Astrocyte of the cerebellum (primary cell): ENCODE measurements at places on chromosomes 3 and 15.

DNA sequence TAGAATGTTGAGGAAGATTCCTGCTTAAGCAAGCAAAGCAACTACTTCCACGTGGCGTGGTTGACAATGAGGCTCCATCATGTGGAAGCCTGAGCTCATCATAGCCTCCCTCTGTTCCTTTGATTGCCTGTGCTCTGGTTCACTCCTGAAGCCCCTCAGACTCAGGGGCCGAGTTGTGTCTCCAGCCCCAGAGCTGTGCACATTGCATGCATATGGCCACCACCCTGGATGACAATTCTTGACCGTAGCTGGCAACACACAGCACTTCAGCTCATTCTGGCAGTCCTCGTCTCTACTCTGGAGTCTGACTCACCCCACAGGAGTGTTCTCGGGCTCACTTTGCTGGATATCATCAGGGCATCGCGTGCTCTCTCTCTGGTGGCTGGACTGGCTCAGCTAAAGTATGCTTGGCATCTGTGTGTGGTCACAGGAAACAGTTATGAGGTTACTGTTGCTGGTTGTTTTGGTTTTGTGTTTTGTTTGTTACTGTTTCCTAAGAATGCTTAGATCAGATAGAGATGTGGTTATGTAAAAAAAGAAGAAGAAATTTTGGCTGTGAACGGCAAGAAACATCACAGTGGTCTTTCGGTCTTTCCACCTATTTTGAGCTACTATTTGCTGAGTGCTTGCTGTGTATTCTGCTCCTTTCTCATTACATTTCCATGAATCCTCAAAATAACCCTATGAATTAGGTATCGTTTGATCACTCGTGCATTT is 41.6 kb upstream of the MRPS22 start:
- DNase-seq: peak; percentile 99

DNA sequence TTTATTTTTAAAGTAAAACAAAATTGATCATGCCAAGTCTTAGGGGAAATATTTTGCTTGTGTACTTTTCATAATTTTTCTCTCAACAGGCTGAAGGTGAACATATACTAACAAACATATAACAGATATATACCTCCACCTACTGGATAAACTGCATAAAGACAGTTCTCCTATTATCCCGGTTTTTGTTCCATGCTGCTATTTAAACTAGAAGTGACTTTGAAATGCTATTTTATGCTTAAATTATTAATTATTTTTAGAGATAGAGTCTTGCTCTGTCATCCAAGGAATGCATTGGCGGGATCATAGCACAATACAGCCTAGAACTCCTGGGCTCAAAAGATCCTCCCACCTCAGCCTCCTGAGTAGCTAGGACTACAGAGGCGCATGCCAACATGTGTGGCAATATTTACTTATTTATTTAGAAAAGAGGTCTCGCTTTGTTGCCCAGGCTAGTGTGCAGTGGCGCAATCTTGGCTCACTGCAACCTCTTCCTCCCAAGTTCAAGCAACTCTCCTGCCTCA is 49.8 kb downstream of the ST3GAL6 start:
- DNase-seq: no peak

DNA sequence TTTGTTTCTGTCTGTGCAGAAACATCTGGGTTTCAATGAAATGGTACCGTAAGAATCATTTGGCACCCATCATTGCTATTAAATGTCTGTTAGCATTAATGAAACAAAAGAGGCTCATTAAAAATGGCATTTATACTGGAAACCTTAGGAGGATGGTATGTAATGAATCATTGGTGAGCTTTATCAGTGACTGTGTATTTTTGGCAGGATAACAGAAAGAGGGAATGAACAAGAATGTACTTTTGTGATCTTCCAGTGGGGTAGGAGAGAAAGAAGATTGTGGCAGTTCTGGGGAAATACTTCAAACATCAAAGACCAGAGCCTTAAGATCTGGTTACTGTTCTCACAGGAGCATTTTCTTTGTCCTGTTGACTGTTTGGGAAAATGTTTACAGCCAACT is 4.7 kb upstream of the DCBLD2 start:
- peak; percentile 84 for DNase-seq

DNA sequence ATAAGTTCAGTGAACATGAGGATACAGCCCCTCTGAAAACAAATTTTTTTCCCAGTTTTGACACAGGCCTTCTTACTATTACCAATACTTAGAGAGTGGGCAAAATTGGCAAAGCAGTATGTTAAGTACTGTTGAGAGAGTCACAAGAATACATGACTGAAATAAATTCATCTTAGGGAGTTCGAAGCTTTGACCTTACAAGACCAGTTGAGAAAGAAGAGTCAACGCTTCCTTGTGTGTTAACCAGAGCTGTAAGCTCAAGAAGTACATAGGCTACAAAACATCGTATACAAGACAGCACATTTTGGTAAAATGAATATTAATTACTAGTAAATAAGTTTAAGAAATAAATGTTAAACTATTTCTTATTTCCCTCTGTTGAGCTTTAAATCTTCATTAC is 164.4 kb upstream of the RORA start:
- DNase-seq: no peak

DNA sequence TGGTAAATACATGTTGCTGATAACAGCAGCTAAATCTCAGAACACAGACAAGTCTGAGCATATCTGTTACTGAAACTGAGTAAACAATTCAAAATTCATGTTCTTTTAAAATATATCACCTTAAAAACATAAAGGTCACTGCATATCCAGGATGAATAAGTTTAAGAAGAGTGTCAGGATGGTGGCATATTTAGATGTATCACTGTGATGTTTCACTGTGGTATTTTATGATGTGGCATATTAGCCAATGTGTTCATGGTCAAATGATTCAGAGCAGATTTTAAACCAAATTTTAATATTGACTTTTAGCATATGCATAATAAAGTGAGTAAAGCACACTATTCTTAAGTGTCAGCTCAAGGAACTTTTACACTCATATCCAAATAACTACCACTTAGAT is 346.4 kb upstream of the DPPA4 start:
- DNase-seq: no peak

GRCh38 chr3:149790698-149791097 is 1.7 kb downstream of the ANKUB1 start:
- no peak for DNase-seq

DNA sequence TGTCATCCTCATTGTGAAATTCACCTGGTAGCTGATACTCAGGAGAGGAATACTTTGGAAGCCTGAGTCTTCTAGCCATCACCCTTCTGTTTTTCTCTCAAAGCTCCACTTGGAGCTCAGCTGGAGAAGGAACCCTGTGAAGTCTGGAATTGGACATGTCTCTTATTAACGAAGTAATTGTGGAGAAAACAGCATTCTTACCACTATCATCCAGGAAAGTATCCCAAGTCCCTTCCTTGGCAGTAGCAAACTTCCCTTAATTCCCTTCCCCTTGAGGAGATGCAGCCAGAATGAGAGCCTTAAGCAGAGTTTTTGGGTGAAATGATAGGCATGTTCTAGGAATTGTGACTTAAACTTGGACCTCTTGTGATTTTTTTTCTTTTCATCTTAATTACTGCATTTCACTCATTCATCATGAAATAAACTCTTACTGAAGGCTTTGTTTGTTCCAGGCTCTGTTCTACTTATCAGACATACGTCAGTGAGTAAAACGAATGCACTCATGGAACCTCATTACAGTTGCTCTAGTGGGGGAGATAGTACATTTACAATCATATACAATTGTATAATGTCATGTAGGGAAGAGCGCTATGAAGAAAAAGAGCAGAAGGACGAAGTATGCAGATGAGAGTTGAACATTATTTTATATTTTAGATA is 30.5 kb upstream of the TCF12 start:
- DNase-seq: no peak

DNA sequence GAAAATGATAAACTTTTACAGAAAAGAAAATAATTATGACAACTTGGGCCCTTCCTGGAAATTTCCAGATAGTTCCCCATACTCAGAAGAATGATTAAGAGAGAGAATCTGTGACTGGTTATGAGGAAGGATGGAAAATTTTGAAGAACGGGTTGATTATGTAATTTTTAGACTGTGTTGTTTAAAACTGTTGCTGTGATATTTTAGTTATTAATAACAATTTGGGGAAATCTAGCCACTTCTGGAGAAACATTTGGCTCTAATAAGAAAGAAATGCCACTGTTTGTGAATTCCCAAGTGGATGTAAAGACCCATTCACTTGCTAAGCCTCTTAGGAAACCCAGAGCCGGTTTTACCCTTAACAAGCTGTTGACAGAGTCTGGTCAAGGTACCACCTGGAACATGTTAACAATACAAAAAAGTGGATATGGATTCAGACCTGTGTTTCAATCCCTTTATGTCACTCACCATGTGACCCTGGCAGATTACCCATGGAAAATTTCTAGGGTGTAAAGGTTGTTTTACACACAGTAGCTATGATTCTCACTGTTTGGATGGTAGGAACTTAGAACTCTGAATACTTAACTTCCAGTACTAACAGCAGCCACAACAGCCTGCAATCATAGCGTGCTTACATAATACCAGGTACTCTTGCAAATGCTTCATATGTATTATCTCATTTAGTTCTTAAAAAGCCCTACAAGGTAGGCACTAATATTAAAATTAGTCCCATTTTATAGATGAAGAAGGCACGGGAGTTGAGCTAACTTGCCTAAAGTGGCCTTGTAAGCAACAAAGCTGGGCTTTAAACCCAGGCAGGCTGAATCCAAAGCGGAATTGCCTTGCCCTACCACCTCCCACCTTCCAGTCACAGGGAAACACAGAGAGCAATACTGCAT is 32.0 kb downstream of the ZBTB38 start:
- DNase-seq: no peak
